ENCODE measurements at places on chromosomes 6 and 20.

DNA sequence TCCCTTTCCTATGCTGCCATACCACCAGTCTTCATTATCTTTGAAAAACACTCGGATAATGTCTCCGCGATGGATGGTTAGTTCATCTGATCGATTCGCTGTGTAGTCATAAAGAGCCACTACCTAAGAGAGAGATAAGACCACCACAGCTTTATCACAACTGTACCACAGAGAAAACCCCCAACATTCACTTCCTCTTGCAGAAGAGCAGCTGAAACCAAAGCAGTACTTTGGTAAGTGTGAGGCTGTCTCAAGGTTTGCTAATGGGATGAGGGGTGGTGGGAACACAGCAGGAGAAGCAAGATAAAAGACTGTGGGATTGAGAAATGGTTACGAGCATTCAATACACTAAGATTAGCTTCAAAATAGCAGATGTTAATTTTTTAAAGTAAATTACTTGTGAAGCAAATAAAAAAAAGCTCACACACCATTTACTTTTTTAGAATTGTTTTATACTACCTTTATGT, 142.1 kb downstream of the MYB start:
- no peak for DNase-seq

- DNase-seq = no peak
Observed at GRCh38 chr6:158758941-158759479, 60.2 kb downstream of the EZR start.

DNA sequence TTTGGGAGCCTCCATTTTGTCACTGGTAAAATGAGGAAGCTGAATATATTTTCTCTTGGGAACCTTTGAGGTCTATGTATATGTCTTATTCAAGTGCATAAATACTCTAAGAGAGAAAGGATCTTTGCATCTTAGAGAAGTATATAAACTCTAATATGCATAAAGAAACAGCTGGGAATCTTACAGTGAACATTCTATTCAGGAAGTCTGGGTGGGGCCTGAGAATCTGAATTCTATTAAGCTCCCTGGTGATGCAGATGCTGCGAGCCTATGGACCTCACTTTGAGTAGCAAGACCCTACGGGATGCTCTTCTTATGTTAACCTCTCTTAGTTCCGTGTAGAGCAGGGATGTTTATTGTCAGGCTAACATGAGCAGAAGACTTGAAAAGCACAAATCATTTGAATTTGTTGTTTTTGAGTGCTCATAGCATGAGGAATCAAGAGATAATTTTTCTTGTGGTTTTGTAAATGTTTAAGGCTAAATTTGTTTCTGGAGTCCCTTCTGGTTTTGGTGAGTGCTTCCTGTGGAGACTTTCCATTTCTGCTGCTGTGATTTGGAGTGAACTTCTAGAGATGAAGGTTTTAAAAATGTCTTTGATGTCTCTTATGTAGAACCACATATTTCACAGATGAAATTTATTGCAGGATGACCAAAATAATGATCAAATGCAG, 281.2 kb upstream of the JAG1 start:
- no peak for DNase-seq

- DNase-seq = no peak
Observed at GRCh38 chr6:109690373-109690736, 647 bp downstream of the AK9 start.

- no peak for DNase-seq
Observed at GRCh38 chr6:105993341-105994117, 92.6 kb upstream of the PRDM1 start.

- no peak for DNase-seq
Observed at GRCh38 chr6:116697480-116697879, 16.5 kb downstream of the KPNA5 start.

- DNase-seq = no peak
Observed at GRCh38 chr20:5065166-5065878, 54.4 kb downstream of the PCNA start.

Data from RWPE1 (cell line).